CD4-positive, alpha-beta T cell treated with Interferon alpha-2 for 1 hour (primary cell): ENCODE measurements at places on chromosomes 7 and 10.

GRCh38 chr7:109890622-109891021, 1200.3 kb upstream of the LRRN3 start:
- no peak for DNase-seq

DNA sequence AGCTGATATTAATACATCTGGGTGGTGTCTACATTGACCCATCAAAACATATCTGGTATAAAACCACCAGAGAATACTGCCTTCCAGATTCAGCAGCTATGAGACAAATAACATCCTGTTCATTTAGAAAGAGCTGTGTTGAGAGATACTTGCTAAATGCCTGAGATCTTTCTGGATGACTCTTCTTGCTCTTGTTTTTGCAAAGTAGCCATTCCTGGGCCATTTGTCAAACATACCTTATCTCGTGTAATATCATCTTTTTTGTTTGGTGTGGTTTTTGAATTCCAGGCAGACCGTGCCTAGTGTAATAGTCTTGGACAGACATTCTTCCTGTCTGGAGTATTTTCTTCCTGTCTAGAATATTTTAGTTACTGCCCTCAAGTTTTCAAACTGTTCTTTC, 74.7 kb upstream of the PRR15 start:
- DNase-seq = no peak

- DNase-seq = no peak
These were observed 26.7 kb downstream of the IQCE start for GRCh38 chr7:2585446-2585845.

DNA sequence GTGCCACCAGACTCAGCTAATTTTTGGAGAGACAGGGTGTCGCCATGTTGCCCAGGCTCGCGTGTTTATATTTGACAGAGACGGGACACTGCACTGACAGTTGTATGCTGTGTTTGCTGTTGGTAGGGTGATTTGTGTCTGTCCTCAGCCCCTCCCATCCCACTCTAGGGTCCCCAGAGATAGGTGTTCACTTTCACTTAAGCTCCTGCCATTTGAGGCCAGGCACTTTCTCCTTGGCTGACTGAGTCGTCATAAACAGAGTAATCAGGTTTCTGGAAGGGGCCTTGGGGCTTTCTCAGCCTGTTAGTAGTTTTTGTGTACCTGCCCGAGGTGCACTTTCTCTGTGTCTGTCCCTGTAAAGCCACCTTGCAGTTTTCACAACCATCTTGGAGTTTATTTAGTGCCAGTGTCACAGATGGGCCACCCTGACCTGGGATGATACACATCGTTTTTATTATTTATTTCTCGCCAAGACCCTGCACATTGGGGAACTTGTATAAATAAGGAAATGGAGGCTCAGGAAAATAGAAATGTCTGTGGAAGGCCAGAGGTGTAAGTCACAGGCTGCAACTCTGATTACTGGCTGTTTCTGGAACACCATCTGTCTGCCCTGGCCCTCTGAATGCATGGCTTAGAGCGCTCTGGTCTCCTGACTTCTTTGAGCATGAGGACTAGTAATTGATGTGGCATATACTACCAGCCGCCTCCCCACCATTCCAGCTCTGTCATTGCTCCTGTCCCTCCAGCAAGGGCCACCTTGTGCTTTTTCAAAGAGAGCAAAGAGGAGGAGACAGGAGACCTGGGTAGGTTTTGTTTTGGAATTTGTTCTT, 81.9 kb upstream of the PDCD4 start:
- no peak for DNase-seq

DNA sequence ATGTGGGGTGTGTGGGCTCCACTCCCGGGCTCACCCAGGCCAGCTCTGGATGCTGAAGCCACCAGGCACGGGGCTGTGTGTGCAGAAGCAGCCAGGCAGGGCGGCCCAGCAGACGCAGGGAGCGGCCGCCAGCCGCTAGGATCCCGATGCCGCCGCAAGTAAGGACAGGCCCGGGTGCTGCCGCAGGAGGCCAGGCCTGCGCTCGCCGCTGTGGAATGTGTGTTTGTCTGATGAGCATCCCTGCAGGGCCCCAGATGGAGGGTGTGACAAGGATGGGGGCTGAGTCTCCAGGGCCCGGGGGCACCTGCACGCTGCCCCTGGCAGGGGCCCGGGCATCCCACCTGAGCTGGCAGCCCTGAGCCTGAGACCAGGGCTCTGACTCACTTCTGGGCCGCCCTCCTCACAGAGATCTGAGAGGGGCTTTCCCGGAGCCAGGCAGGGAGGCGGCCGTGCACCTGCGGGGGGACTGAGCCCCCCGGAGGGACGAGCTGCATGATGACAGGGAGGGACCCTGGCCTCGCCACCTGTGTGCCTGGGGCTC, 101.5 kb downstream of the FOXL3 start:
- no peak for DNase-seq
